Smooth muscle cell of trachea (primary cell): ENCODE measurements at places on chromosomes 3 and 15. TPM values are rescaled to one million over a fixed set of nuclear protein-coding genes. Genes with fewer than 3 reads are reported as not detected.

The CCDC54 gene
- total RNA-seq, result not detected in 2 replicates

The CHRNA3 gene
- total RNA-seq, result not detected in 2 replicates

The CELF6 gene
- 0.15 and 0.17 TPM in 2 replicates for total RNA-seq

The CKMT1B gene
- not detected in 2 replicates for total RNA-seq

The ADAMTS17 gene
- 0.15 and 0.17 TPM in 2 replicates for total RNA-seq

The MCCC1 gene
- 30.9 and 36.2 TPM in 2 replicates for total RNA-seq
